ENCODE measurements at places on chromosomes 12 and 14.
A peak's percentile ranks its signal among the peaks of the same experiment; 100 is the strongest.

- DNase-seq = no peak
Measured at GRCh38 chr14:71289536-71289935, 382.3 kb downstream of the PCNX1 start.

DNA sequence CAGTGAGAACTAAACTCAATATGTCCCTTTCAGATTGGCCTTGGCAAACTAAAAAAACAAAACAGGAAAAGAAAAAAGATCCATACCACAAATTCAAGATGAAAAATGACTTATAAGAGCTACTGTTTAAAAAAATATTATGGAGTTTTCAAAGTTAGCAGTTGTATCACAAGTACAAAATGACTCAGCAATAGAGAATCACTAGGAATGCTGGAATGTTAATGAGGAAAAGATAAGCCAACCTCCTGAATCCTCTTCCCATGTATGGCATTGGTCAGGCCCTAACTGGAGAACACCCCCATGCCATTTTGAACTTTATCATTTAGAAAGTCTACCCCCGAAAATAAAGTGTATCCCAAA, 62.2 kb downstream of the PPP1R36 start:
- no peak for DNase-seq

DNA sequence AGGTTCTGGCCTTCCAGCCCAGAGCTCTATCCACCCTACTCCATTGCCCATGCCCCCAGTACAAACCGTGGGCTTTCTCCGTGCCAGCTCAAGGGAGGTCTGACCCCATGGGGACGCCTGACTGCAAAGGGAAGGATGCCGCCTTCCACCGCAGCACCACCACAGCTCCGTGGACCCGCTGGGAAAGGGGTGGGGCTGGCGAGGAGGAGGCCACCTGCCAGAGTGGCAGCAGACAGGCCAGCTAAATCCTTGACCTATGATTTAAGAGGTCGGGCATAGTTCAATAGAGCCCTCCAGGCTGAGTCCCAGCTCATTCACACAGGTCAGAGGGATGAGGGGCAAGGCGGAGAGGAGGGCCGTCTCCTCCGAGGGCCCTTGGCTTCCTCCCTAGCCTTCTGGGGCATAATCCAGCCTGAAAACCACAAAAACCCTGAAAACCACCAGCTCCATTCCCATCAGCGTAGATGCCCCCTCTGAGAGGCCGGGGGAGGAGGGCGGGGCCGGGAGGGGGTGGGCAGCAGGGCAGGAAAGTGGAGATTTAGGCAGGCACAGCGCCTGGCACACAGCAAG, 14.9 kb upstream of the FIGNL2 start:
- no peak for DNase-seq

DNA sequence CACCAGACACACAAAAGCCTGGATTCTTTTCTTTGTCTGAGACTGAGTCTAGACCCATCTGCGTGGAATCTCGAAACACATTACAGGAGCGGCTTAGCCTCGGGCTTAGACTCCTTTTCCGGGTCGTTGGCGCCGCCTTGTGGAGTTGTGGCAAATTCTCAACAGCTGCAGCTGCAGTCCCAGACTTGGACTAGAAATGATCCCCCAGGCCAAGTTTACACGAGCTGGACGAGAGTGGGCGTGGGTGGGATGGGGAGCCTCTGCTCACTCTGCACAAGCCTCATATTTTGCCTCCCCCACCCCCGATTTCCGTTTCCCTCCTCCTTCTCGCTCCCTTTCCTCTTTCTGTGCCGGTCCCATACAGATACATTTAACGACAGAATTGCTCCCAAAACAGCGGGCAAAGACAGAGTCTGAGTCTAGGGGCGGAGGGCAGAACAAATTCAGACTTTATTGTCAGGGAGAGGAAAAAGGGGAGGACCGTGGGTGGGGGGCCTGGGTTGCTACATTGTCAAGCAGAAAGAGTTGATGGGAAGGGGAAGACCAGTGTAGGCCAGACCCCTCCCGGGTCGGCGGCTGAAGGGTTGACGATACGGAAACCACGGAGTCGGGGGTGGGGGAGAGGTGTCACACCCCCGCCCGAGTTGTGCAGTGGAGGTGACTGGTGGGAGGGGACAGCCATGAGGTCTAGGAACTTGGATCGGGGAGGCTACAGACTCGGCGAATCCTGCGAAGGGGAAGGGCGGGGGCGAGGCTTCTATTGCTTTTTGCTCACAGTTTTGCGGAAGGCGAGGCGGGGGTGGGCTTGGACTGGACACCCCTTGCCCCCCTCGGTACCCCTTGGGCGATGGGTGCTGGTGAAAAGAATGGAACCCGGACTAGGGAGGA, 4.7 kb upstream of the GPR84 start:
- peak; percentile 68 for DNase-seq

DNA sequence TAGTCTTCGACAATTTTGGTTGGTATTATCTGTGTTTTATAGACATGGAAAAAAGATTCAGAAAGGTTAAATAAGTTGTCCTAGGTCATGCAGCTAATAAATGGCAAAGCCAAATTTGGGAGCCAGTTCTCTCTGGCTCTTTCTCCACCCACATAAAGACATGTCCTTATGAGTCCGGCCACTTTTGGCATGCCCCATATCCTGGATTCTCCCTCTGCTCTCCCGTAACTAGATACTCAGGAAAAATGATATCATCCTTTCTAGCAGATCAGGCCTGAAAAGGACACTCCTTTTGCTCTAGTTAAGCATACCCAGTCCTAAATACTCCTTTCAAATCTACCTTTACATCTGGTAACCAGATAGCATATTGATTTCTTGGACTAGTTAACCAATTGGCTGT, 64.4 kb downstream of the TTLL5 start:
- no peak for DNase-seq

DNA sequence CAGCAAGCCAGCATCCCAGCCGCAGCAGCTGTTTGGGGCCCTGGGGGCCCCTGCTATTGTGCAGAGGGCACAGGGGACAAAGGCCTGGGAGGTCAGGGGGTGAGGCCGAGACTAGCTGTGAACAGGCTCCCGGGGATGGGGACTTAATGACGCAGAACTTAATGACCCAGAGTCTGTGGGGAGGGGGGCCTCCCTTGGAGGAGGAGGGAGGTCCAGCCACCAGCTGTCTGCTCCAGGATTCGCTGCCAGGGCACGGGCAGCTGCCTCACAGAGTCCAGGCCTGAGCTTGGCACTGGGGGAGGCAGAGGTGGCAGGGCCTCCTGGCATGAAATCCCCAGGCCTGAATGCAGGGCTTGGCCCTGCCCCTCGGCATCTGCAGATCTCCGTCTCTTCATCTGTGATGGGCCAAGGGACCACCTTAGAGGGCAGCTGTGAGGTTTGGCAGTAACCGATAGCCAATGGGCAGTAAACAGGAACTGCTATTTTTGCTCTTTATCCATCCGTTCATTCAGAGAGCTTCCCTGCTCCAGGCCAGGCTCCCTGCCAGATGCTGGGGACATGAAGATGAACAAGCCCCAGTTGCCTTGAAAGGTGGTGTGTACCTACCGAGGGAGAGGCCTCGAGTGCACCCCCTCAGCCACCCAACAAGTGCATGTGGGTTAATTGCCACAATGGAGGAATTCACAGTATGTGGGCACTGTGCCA, 6.7 kb downstream of the FAM222A start:
- DNase-seq = no peak

GRCh38 chr14:54565785-54566409, 1.0 kb upstream of the SAMD4A start:
- DNase-seq = peak; percentile 63

DNA sequence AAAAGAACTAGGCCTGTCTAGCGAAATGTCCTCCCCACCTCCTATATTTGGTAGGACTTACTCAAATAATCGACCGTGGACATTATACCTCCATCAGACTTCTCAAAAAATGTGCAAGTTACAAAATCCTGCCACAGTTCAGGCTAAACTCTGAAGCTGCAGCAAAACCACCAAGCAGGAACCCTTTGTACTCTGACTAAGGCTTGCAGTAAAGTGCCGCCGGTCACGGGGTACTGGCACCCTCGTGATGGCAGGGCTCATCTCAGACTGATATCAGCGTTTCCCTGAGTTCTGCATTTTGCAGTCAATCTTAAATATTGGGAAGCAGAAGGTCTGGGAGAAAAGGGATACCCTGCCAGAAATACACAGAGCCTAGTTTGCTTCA, 17.1 kb downstream of the SLC11A2 start:
- DNase-seq = no peak

GRCh38 chr12:48489012-48489411, 6.7 kb downstream of the C12orf54 start:
- no peak for DNase-seq

DNA sequence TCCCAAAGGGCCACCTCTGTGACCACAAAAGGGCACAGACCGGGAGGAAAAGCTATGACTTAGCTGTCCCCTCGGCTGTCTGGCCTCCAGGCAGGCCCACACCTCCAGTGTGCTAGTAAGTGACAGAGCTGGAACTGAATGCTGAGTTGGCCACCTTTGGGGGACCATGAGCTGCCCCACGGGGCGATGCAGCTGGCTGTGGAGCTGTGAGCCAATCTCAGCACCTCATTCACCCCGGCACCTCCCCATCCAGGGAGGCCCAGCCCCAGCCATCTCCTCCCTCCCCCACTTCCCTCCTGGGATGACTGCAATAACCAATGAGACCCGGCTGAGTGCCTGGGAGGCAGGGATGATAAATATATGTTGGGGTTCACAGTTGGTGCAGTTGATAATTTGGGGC, 12.2 kb upstream of the TESC start:
- DNase-seq = no peak

GRCh38 chr12:48189331-48190125, 6.1 kb downstream of the CCDC184 start:
- peak; percentile 60 for DNase-seq

DNA sequence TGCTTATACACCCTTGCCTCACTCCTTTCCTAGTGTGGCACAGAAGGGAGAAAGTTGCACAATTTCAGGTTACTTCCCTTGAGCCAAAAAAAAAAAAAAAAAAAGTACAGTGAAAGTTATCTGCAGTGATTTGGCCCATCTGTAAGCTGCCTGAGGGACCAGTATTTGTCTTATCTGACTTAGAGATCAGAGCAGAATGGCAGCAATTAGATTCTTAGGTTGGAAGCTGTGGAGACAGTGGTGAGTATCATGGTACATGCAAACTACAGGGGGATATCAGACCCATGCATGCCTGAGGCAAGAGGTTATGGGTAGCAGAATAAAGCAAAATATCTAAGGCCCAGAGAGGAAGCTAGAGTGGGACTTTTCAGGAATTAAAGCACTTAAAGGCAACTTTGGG, 1070.7 kb upstream of the NOVA1 start:
- DNase-seq = no peak

DNA sequence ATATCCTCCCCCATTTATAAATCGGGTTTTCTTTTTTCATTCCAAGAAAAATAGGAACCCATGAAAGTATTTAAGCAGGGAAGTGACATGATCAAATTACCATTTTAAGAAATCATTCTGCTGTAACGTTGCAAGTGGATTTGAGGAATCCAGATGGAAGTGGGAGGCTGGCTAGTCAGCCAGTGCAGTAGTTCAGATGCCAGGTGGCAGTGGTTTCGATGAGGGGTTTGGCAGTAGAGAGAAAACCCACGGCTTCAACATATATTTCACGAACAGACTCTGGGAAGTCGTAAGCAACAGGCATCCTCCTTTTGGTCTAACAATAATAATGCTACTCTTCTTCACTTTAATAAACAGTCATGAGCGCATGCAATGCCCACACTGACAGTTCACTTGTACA, 25.0 kb downstream of the PDZRN4 start:
- peak; percentile 24 for DNase-seq

DNA sequence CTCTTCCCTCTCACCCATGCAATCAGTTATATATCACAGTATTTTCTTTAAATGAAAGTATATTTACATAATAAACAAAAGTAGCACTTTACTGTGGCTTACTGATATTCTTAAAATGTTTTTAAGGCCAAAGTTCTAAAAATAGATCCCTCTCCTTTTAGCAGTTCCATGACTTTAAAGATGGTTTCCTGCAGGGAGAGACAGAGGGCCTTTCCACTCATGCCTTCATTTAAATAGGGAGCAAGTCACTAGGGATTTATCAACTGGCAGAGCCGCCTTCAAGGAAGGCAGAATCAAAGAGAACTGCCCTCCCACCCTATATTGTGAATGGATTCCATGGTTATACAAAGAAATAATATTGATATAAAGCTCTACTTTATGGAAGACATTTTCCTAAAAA, 55.5 kb downstream of the DUSP16 start:
- no peak for DNase-seq

- no peak for DNase-seq
Measured at GRCh38 chr12:56574210-56574609, 52.6 kb downstream of the RBMS2 start.

- DNase-seq = no peak
Measured at GRCh38 chr12:25207411-25207810, 12.4 kb downstream of the ETFRF1 start.

DNA sequence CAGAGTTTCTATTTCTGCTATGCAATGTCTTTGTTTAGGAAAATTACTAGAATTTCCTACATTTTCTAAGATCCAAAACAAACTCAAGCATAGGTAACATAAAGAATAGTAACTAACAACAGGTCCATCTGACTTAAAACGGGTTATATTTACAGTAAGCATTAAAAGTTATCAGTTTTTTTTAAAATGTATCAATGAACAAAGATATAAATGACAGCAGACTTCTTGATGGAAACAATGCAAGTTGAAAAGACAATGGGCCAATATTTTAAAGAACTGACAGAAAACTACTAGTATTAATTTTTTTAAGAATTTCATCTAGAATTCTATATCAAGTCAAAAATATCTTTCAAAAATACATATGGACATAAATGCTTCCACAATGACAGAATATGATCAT, 367.1 kb upstream of the MGAT4C start:
- DNase-seq = no peak

DNA sequence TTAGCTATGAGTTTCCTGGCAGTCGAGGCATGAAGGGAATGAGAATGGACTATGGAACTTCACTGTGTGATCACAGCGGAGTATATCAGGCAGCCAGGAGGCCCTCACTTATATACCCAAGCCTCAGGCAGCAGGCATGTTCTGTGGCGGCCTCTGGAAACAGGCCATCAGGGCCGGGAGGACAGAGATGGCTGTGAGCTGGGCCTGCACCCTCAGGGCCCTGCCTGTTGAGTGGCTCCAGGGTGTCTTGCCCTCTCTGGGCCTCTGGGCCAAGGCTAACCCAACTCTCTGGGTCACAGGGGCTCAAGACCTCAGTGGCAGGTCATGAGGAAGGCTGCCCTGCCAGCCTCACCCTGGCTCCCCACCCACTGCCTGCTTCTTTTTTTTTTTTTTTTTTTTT, 33.9 kb upstream of the RCOR1 start:
- no peak for DNase-seq

GRCh38 chr12:122230798-122231197, 4.9 kb upstream of the DIABLO start:
- DNase-seq = no peak

DNA sequence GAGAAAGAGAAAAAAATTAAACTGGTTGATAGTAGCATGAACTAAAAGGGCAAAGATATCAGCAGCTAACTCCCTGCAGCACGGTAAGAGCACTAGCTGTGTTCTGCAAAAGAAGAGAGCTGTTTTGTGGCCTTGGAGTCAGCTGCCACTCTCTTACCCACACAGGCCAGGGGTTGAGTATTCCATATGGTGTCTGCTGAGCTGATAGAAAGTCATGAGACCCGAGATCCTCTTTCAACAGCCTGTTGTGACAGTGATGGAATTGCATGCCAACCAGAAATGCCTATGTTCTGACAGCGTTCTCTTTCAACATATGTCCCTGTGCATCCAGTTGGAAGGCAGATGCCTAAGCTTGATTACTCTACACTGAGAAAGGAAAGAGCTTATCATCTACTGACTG, 39.9 kb downstream of the TMTC1 start:
- DNase-seq = no peak

Measured in NCI-H510A treated with DMSO at 0.1 percent for 48 hours (cell line).